ENCODE measurements at places on chromosomes 1 and 21.

DNA sequence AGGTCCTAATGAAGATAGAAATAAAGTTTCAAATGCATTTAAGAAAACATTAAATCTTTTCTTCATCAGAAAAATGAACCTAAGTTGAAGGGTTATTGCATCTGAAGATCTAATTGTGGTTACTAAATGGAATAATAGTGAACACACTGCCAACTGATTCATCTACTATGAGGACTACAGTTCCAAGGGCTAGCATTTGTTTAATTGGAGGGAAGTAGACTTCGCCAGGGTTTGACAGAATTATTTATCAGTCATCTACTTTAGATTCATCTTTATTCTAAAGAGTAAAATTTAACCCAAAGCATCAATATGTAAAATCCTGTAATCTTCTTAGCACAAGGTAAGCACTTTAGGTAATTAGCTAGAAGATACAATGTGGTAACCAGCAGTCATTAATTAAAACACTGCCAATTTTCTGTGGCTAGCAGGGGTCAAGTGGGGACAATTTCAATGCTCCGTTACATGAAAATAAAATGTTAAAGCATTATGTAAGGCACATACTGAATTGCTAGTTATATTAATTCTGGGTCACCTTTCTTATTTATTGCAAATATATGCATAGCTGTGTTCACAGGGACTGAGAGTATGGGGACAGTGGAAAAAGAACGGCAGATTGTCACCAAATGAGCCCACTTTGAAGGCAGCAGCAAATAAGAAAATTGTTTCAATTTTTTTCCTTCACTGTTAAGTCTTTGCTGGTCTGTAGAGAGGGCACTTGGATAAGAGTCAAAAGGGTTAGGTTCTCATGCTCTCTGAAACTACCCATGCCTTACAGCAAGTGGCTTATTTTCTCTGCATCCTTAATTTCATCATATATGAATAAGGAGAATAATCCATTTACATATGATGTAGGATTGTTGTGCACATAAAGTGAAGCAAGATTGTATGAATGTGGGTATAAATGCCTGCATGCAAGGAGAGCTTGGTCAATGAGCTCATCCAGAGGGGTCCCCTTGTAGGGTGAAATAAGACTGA lies 416.0 kb downstream of the PCP4 start:
- no peak for DNase-seq

DNA sequence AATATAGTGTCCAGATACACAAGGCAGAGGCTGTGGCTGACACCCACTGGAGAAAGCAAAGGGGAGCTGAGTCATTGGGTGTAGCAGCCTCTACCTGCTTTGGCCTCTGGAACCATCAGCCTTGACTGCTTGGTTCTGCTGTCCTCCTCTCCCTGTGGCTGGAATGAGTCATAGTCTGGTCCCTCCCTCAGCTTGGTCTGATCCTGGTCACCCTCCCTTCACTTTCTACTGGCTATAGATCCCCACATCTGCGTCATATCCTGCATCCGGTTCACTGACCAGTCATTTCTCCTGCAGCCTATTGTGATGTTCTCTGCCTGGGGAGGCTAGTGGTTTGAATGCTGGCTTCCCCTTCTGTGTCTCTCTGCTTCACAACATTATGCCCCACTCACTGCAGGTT lies 372.8 kb upstream of the DAB1 start:
- DNase-seq = peak; percentile 9

GRCh38 chr1:4169991-4170390 lies 269.9 kb upstream of the C1orf174 start:
- DNase-seq = no peak

GRCh38 chr1:77824694-77825093 lies 45.2 kb downstream of the MIGA1 start:
- no peak for DNase-seq

DNA sequence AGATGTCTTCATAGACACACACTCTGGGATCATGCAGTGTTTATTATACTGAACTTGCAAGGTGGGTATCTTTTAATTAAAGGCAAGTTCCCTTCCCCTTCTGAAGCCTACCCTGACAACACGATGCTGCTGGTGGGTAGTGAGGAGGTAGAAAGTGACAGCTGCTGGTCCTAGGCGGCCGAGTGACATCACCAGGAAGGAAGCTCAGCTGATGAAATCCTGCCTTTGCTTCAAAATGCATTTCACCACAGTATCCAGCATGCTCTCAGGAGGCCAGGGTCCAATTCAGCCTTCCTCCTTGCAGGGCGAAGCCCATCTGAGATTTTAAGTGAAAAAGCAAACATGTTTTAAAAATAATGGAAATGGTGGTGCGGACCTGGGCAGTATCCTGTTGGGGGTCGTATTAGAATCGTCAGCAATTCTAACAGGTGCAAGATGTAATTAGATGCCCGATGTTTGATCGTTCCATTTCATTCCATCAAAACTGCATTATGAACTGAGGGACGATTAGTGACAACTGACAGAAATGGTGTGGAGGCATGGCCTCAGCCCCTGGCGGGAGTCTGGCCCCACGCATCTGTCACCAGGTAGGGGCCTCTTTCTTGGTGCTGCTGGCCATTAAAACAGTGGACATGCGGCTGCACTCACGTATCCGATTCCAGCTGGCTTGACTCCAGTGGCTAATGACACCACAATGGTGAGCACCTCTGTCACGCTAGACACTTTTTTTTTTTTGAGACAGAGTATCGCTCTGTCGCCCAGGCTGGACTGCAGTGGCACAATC lies 324.8 kb upstream of the C1orf174 start:
- DNase-seq = no peak

DNA sequence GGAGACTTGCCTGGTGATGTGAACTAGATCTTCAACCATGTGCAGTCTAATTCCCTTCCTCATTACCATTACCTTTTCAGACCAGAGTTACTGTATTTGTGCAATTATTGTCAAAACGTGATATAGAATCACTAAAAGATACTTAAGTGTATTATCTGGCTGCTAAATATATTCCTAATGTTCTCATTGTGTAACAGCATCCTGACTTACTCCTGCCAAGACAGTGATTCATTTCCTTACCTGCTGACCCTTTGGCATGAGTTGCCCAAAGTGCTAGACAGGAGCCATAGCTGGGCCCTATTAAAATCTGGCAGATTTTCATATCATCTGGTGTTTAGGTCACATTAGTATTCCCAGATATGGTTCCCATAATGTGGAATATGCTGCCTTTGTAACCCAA lies 598.3 kb upstream of the CAMK1G start:
- DNase-seq = no peak

GRCh38 chr1:79079770-79080169 lies 73.2 kb upstream of the ADGRL4 start:
- DNase-seq = peak; percentile 84

DNA sequence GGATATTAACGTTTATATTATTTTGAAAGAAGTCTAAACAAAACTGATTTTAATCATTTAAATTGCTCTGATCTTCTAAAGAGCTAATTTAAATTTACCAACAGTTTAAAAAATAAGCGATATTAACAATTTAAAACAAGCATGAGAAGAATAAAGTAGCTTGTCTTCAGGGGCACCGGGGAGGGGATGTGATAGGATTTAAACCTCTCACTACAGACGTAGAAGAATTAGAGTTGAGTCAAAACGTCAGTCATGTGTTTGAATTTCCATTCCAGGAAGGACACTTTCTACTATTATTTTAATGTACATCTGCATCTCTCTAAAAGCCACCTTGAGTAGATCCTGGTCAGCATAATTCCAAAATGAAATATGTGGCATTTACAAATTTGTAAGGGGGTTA lies 58.2 kb upstream of the TPTE start:
- DNase-seq = no peak

- DNase-seq = no peak
These were observed 46.1 kb downstream of the PLEKHA6 start for GRCh38 chr1:204313675-204314074.

DNA sequence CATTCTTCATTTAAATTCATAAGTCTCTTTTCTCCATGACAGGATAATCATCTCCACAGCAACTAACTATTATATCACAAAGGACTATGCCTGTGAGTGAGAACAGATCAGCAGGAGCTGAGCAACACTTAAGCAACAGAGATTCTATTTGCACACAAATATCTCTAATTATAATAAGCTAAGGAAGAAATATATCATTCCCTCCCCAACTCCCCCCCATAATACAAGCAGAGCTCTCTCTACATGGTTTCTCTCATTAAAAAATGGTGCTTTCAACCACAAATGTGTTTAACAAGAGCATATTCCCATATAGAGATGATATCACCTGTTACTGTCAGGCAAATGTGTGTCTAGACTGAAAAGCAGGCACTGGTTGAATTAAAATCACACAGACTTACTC lies 34.5 kb upstream of the NIBAN1 start:
- DNase-seq = no peak

DNA sequence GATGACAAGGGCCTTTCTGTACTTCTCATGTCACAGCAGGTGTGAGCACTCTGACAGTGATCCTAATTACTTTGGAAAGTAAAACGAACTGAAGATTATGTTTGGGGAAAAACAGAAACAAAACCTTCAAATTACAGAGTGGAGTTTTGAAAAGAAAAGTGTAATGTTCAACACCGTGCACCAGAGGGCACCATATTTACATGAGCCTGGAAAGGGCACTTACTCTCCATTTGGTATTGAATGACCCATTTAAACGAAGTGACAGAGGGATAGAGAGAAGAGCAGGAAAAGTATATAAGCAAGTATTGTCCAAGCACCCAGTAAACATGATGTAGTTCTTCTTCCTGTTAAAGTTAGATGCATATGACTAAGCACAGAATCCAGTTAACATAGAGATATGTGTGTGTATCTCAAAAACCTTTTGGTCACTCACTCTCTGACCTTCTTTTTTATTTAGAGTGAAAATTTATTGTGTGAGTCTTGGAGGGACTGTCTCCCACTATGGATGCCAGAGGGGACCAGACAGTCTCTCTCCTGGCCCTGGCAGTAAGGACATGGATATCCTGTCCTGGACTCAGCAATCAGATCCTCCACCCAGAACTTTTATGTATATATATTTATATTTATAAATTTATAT lies 3.8 kb upstream of the RGSL1 start:
- DNase-seq = peak; percentile 14

GRCh38 chr1:117754061-117754969 lies 148.5 kb downstream of the TENT5C start:
- DNase-seq = no peak

- DNase-seq = no peak
These were observed 472.7 kb downstream of the PTPRU start for GRCh38 chr1:29708796-29709703.

DNA sequence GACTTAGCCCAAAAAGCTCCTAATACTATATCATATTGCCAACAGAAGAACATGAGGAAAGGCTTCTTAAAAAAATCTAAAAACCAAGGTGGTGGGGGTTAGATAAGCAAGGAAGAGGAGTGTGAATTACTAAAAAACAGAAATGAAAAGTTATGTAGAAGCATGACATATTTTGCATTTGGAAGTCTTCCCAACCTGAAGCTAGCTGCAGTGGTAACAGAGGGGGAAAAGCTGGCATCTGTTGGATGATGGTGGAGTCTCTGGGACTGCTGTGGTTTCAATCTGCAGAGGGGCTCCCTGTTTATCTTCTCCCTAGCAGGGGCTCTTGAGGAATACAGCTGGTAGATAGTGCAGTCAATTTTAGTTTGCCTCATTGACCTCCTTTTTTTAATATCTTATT lies 249.2 kb upstream of the KIAA0040 start:
- DNase-seq = no peak

DNA sequence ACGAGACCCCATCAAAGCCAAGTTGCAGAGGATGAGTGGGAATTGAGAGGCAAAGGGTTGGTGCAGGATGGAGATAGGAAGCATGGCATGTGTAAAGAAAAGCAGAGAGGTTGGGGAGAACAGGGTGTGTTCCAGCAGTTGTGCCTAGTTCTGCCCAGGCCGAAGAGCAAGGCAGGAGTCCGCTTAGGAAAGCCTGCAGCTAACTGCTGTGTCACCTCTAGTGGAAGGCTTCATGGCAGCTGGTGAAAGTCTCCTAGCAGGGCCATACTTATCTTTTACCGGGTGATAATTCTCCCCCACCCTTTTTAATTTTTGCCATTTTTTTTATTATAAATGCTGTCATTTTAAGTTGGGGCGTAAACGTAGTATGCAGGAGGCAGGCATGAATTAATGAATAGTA lies 93.6 kb downstream of the NFIA start:
- no peak for DNase-seq

DNA sequence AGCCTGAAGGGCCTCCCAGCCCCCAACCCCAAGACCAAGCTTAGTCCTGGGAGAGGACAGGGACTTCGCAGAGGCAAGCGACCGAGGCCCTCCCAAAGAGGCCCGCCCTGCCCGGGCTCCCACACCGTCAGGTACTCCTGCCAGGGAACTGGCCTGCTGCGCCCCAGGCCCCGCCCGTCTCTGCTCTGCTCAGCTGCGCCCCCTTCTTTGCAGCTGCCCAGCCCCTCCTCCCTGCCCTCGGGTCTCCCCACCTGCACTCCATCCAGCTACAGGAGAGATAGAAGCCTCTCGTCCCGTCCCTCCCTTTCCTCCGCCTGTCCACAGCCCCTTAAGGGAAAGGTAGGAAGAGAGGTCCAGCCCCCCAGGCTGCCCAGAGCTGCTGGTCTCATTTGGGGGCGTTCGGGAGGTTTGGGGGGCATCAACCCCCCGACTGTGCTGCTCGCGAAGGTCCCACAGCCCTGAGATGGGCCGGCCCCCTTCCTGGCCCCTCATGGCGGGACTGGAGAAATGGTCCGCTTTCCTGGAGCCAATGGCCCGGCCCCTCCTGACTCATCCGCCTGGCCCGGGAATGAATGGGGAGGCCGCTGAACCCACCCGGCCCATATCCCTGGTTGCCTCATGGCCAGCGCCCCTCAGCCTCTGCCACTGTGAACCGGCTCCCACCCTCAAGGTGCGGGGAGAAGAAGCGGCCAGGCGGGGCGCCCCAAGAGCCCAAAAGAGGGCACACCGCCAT lies 21.9 kb upstream of the ARF1 start:
- no peak for DNase-seq

- DNase-seq = no peak
These were observed 30.8 kb upstream of the RPTN start for GRCh38 chr1:152189657-152190442.

- DNase-seq = peak; percentile 26
These were observed 28.9 kb downstream of the ODR4 start for GRCh38 chr1:186404454-186405051.

GRCh38 chr1:113760102-113761080 lies 1.1 kb upstream of the PHTF1 start:
- DNase-seq = no peak

- DNase-seq = no peak
These were observed 54.9 kb downstream of the MAB21L3 start for GRCh38 chr1:116166011-116166571.
